Epithelial cell of prostate (primary cell): ENCODE measurements at places on chromosomes 5 and 9.

DNA sequence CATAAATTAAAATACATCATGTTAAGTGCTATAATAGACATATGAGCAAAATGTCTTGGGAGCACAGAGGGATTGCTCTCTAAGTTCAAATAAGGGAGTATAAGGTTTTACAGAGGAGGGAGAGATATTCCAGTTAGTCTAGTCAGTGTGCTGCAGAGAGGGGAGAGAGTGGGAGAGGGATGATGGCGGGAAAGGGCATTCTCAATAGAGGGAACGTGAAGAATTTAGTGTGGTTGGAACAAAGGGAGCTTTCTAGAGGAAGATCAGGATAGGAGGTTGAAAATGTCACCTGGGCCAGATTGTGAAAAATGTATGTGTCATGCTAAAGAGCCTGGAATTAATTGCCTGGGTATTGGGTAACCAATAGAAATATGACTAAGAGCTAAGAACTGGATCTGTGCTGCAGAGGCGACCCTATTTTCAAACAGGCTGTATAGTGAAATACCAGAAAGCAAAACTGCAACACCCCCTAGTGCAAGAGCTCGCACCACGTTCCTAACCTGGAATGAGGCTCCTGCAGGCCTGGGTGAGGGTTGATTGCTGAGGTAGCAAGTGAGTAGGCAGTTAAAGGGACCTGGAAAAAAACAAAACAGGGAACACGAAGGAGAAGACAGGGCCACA, 791.8 kb upstream of the C9orf72 start:
- DNase-seq = no peak

DNA sequence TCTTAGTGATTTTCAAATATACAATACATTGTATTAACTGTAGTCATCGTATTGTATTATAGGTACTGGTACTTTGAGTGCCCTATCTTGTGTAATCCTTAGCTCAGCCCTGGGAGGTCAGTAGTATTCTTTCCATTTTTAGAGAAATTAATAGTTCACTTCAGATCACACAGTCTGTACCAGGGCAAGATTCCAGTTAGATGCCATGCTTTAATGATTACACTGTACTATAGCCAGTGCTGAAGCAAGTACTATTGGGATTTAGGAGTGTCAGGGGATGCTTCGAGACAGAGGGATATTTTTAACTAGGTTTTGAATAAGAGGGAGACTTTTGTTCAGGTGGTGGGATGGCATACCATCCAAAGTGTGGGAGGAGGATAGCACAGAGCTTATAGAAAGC, 41.0 kb upstream of the SLC27A6 start:
- no peak for DNase-seq

DNA sequence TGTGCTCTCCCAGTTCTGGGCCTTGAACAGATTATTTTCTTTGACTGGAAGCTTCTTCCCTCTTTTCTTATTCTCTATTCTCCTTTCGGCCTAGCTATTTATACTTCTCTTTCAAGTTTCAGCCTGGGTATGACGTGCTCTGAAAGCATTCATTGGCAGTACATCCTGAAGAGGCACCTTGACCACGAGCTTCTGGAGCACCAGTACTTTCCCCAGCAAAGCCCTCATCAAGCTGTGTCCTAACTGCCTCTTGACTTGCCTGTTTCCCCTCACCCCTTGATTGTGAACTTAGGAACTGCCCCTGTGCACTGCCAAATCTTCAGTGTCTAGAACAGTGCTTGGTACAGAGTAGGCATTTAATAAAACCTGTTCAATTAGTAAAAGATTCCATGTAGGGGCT, 154.9 kb downstream of the KCTD16 start:
- no peak for DNase-seq

DNA sequence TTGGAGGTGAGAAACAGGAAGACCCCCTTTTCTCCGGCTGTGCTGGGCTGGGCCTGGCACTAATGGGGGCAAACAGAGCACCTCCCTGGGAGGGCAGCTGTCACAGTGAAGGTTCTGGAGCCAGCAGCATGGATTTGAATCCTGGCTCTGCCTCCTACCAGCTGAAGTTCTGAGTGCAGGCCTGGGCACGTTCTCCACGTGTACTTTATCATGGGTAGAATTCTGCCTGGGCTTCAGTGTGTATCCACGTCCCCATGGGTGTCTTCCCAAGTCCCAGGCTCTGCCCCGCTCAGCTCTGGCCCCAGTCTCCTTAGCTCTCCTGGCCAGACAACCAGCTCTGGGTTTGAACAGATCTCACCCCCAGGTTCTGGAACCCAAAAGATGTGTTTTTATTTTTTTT, 223.2 kb downstream of the PBX3 start:
- no peak for DNase-seq

DNA sequence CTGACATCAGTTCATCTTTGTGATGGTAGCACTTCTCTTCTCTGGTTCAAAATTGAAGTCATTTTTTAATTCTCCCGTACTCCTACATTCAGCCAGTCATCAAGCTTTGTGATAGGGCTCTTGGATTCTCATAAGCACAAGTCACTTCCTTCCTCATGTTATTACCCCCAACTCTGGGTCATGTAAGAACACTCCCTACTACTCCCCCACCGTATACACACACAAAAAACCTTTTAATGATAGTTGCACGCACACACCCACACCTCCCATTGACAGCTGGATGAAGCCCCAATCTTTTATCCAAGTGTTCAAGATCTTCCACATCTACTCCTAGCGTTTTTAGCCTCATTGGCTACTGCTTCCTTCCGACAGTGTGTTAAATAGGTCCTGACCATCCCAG, 16.8 kb downstream of the KDM3B start:
- DNase-seq = no peak

DNA sequence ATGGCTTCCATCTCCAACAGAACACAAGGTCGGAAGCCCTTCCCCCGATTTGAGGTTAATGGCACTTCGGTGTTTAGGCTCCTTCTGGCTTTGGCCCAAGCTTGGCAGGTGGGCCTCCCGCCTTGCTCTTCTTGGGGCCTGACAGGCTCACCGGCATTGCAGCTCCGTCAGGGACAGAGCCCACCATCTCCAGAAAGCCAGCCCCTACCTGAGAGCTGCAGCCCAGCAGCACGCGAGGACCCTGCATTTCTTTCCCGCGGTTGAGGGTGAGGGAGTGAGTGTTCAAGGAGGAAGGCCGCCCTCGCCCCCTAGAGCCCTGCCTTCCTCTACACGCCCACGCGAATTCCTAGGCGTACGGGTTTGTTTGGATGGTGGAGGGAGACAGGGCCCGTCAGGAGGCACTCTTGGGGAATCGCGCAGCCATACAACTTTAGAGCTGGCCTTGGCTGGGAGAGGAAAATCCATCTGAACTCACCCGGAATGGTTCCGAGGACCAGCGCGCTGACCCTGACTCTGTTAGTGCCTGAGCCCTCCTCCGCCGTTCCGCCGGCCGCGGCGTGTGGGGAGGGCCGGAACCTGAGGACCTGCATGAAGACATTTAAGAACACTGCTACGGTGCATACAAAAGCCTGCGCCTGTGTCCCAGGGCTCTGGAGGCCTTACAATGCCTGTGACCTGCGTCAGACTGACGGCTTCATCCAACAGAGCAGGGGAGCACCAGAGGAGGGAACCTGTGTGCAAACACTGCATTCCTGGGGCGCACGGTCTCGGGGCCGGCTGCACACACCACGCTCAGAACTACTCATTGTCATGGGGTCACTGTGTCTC, 73.8 kb downstream of the MRPL36 start:
- no peak for DNase-seq

GRCh38 chr5:35640623-35641022, 23.0 kb downstream of the SPEF2 start:
- DNase-seq = no peak

GRCh38 chr9:93316726-93317494, 133.0 kb downstream of the WNK2 start:
- DNase-seq = no peak

- DNase-seq = no peak
These were observed 318.5 kb downstream of the TRPM3 start for GRCh38 chr9:70802758-70803436.

GRCh38 chr5:40378396-40379177, 301.1 kb upstream of the PTGER4 start:
- no peak for DNase-seq

- no peak for DNase-seq
These were observed 9.6 kb downstream of the LAMC3 start for GRCh38 chr9:131018621-131019020.
